ENCODE measurements at places on chromosomes 3 and 15.

GRCh38 chr3:124492824-124493223 lies 237.4 kb upstream of the UMPS start:
- peak; percentile 10 for DNase-seq

DNA sequence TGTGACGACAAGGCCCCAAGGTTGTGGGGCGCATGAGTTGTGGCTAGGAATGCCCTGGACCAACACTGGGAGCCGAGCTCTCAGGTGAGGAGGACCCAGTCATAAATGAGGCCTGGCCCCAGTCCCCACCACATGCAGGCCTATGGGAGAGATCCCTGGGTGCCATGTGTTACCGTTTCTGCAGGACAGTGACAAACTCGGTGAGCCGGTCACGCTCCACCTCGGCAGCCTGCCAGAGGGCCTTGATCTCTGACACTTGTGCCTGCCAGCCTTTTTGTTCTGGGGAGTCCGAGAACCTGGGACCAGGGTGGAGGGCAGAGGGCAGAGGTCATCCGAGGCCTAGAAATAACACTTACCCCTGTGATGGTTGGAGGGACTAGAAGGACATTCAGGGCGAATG lies 27.7 kb upstream of the HHATL start:
- DNase-seq = no peak

DNA sequence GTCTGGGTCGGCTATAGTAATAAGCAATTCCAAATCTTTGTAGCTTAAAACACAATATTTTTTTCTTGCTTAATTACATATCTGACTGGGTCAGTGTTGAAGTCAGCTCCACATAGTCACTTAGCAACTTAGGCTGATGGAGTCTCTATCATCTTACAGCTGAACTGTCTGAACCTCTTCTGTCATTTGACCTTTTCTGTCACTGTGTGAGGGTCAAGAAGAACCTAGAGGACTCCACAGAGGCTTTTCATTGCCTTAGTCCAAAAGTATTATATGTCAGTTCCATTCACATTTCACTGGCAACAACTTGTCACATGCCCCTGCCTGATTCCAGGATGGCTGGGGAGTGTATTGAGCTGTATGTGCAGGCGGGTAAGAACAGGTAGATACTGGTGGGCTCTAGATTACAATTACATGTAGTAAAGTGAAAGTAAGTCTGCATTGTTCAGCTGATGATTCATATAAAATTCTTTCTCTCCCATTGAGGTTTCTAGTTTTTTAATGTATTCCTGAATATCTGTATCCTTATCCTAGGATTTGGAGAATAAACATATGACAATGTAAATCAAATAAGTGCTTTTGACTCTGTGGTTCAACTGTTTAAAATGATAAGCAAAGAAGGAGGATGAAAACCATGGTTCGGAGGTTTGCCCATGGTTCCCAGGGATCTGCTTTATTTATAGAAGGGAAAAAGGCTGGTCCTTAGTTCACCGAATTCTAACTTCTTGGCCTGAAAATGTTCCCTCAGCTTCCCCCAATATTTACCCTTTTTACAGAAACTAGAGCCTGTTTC lies 5.8 kb upstream of the ARPP21 start:
- DNase-seq = no peak

- DNase-seq = no peak
Measured at GRCh38 chr3:150330174-150330573, 77.9 kb upstream of the TSC22D2 start.

- no peak for DNase-seq
Measured at GRCh38 chr3:102741694-102742093, 306.9 kb downstream of the ZPLD1 start.

DNA sequence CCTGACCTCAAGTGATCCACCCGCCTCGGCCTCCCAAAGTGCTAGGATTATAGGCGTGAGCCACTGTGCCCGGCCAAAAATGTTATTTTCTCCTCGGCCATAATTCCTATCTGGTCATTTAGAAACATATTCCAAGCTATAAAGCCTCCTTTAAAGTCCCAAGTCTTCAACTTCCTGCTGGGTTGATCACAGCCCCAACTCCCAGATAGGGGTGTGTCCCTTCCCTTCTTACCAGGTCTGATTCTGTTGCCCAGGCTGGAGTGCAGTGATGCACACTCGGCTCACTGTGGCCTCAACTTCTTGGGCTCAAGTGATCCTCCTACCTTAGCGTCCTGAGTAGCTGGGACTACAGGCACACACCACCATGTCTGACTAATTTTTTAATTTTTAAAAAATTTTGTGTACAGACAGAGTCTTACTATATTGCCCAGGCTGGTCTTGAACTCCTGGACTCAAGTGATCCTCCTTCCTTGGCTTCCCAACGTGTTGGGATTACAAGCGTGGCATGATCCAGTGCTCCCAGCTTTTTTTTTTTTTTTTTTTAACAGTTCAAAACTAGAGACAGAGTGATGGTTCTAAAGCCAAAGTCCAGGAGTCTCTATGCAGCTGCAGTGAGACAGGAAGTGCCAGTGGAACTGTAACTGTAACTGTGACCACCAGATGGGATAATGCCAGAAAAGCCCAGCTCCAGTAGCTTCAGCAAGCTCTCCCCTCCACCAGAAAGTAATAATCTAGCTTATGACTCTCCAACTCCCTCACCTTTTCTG lies 8.2 kb upstream of the PRKAR2A start:
- DNase-seq = peak; percentile 44

- peak; percentile 47 for DNase-seq
Measured at GRCh38 chr3:18900994-18901393, 247.3 kb upstream of the KCNH8 start.

GRCh38 chr3:111968319-111969054 lies 10.3 kb upstream of the ABHD10 start:
- no peak for DNase-seq

DNA sequence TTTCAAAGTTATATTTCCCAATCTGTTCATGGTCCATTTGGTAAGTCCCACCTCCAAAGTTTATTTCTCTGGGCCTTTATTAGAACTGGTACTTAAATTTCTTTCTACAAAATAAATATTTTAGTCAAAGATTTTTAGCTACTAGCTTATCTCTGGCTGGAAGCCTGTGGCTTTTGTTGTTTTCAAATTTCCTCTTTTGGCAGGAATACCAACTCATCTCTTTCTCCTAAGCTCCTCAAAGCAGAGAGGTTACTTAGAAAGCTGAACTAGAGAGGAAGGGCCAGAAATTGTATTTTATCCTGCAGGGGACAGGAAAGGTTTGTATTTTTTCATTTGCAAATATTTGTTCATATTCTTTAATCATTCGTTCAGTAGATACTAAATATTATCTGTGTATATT lies 227.8 kb downstream of the TBL1XR1 start:
- DNase-seq = peak; percentile 21

DNA sequence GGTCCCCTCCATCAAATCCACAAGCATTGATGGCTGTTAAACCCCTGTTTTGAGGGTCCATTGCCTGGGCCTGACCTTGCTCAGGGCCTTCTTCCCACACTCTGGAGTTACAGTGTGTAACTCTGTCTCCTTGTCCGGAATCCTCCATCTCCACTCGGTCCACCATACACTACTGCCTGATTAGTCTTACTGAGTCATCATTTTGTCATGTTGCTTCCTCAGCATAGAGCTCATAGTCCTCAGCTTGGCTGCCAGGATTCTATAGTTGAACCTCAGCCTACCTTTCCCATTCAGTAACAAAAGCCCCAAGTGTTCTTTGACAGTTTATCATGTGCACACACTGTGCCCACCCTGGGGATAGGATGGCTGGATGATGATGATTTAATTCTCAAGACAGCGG lies 113.0 kb downstream of the PDE8A start:
- DNase-seq = no peak

DNA sequence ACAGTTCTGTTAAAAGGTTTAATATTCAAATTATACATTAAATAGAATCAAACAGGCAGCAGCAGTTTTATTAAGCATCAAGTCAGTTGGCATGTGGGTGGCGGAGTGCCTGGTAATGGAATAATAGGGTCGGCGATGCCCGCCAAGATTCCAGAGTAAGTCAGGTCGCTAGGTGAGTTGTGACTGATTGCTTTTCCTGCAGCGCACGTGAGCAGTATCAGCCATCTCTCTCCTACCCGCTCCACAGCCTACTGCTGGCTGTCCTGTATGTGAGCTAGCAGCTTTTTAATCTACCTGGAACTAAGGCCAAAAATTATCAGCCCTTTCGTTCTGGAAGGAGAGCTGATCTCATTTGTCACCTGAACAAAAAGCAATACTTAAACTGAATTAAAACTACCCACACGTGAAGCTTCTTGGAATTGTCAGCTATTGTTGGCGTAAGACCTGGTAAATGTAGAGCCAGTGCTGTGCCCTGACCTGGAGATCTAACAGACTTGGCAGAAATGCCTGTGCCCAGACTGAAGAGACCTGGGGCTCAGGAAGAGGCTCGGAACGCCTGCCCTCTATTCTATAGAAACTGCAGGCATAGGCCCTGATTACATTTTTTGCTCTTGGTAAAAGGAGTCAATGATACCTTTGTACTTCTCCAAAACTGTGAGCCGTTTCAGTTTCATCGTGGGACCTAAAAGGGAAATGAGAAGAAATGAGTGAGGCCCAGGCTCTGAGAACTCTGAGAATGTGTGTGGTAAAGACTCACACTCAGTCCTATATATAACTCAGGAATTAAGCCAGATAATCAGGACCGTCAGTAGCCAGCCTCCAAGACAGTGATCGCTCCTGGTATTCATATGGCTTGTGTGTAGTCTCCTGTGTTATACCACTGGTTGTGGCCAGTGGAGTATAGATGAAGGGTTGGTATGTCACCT lies 21.9 kb downstream of the IDH3A start:
- no peak for DNase-seq

DNA sequence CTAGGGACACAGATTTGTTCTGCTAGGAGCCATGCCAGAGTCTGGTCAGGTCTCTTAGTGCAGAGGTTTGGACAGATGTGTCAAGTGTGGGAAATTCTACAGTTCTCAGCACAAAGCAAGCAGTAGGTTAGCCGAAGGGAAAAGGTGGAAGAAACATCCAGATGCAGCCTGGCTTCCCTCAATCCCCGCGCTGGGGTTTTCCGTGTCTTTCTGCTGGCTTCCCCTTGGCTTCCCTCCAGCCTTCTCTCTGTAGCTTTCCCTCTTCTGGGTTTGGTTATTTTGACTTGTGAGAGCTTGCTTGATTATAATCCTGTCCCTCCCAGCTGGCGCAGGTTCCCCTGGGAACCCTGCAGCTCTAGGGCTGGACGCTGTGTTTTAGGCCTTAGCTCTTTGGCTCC lies 4.1 kb downstream of the TF start:
- DNase-seq = no peak

- DNase-seq = no peak
Measured at GRCh38 chr3:12708584-12709192, 44.8 kb upstream of the RAF1 start.

DNA sequence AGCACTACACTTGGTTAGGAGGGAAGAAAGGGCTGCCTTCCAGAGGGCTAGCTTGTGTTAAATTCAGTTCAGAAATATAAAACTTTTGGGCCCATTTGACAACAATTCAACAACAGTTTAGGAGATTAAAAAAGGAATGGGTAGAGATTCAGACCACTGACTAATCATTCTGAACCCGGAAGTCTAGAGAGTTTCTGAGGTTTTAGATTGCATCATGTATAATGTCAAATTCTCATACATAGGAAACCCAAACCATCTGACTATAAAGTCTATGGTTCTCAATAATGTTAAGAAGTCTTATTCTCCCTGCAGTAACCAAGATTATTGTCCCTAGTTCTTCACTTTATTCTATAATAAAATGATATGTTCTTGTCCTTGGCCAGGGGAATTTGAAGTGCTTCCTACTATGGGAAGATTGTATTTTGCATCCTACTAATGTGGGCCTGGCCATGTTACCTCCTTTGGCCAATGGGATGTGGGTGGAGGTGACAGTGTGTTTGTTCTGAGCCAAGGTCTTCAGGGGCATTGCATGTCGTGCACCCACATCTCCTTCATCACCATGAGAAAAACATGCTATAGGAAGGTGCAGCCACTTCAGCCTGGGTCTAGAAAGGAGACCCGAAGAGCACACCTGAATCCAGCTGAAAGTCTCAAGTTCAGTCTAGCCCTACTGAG lies 66.4 kb upstream of the CCNL1 start:
- peak; percentile 47 for DNase-seq

- no peak for DNase-seq
Measured at GRCh38 chr3:23174426-23175039, 28.6 kb upstream of the UBE2E2 start.

- DNase-seq = peak; percentile 41
Measured at GRCh38 chr3:30643763-30644462, 37.5 kb downstream of the TGFBR2 start.

- peak; percentile 80 for DNase-seq
Measured at GRCh38 chr15:76057332-76058000, 2.3 kb upstream of the TMEM266 start.

DNA sequence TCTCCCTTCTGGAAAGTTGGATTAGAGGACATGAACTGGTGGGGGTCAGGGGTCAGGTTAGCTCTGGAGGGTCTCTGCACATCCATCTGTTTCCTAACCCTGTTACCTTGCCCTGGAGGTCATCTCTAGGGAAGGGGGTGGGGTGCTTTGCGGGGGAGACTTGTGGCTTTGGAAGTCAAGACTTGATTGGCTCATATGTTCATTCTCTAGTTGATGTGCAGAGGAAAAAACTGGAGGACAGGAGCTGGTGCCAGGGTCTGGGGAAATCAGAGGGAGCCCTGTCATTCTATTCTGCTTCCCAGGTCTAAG lies 42.9 kb upstream of the ROPN1 start:
- DNase-seq = no peak

GRCh38 chr3:48238531-48239085 lies 2.3 kb upstream of the ZNF589 start:
- no peak for DNase-seq

GRCh38 chr3:161406594-161407555 lies 35.6 kb upstream of the SPTSSB start:
- DNase-seq = peak; percentile 50

- DNase-seq = no peak
Measured at GRCh38 chr3:77672016-77672415, 632.1 kb downstream of the ROBO2 start.

- DNase-seq = peak; percentile 46
Measured at GRCh38 chr15:50110285-50110684, 8.7 kb downstream of the ATP8B4 start.

DNA sequence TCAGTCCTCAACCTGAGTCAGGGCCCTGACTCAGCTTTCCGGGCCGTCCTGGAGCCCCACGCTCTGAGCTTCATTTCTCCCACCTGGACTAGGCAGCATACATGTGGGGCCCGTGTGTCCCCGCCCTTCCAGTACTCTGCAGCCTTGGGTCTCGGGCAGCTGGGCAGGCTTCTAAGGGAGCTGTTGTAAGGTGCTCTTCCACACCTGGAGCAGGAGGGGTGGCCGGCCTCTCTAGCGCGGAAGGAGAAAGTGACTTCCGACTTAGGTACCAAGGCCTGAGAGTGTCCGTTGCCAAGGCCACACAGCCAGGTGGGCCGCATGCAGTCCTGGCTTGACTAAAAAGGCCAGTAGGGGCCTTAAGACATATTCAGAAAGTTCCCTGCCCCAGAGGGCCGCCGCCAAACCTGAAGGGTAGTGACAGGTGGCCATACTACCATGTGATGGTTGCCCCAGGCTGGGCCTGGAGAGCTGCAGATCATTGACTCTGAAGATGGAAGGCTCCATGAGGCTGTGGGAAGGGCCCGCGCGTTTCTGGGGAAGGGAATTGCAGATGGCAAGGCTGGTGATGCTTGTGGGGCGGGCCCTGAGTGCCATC lies 9.4 kb upstream of the SEMA3B start:
- no peak for DNase-seq

GRCh38 chr15:25596644-25597562 lies 158.1 kb upstream of the UBE3A start:
- no peak for DNase-seq

- no peak for DNase-seq
Measured at GRCh38 chr3:46860810-46861604, 2.2 kb downstream of the MYL3 start.

- DNase-seq = no peak
Measured at GRCh38 chr3:67515778-67516177, 138.6 kb downstream of the SUCLG2 start.

- peak; percentile 97 for DNase-seq
Measured at GRCh38 chr3:172106989-172107388, 67.6 kb downstream of the FNDC3B start.

All from hematopoietic multipotent progenitor cell treated with erythropoietin and hydrocortisone succinate and interleukin-3 and kit ligand, for 4 days (in vitro differentiated cells).